AG04450 (cell line): ENCODE measurements at places on chromosomes 2 and 18.

DNA sequence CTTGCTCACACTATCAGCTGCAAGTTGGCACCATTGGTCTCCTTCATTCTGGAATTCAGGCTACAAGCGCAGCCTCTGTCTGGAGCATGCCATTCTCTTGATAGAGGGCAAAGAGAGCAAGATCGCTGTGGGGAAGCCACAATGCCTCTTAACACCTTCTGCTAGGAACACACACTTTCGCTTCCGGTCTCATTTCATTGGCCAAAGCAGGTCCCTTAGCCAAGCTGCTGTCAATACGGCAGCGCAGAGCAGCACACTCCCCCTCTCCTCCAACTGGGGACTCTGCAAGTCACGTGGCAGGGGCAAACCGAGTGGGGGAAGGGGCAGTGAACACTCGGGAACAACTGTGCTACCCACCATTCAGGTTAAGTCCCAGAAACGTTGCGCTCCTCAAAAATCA, 98.1 kb downstream of the MMADHC start:
- no peak for DNase-seq

DNA sequence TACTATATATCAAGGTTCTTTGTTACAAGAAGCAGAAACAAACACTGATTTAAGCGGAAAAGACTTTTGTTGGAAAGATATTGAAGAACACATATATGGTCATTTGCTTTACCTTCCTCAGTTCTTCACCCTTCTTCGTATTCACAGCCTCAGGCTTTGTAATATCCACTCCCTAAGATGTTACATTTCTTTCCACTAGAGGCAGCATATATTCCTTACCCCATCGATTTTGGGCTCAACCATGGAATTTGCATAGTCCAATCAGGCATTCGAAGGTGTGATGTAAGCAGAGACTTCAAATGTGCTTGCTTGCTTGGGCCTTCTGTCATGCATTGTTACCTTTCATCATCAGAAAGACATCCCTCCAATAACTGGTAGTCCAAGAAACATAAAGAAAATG, 287.4 kb downstream of the PID1 start:
- DNase-seq = no peak

- DNase-seq = no peak
Measured at GRCh38 chr2:224910574-224910925, 131.7 kb downstream of the DOCK10 start.

- DNase-seq = no peak
Measured at GRCh38 chr18:57785751-57786437, 17.2 kb downstream of the ATP8B1 start.

DNA sequence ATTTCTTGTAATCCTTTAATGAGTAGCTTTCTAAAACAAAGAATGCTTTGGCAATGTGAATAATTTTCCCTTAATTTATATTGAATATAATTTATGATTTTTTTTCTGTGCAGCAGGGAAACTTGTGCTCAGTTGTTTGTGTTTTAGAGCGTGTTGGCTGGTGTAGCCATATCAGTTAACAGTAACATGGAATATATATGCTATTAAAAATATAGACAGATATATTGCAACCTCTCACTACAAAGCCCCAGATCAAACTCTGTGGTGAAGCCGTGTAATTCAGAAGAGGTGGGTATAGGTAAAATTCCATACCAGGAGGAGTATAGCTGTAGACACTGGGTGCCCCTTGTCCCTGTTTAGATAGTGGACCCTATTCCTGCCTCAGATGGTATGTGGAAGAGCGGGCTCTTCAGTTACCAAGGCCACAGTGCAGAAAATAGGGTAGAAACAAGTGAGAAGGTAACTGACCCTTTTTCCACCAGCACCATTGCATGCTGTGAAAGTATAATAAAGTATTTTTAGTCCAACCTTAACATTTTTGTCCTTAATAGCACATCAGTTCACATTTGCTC, 18.1 kb upstream of the RASGRP3 start:
- no peak for DNase-seq

DNA sequence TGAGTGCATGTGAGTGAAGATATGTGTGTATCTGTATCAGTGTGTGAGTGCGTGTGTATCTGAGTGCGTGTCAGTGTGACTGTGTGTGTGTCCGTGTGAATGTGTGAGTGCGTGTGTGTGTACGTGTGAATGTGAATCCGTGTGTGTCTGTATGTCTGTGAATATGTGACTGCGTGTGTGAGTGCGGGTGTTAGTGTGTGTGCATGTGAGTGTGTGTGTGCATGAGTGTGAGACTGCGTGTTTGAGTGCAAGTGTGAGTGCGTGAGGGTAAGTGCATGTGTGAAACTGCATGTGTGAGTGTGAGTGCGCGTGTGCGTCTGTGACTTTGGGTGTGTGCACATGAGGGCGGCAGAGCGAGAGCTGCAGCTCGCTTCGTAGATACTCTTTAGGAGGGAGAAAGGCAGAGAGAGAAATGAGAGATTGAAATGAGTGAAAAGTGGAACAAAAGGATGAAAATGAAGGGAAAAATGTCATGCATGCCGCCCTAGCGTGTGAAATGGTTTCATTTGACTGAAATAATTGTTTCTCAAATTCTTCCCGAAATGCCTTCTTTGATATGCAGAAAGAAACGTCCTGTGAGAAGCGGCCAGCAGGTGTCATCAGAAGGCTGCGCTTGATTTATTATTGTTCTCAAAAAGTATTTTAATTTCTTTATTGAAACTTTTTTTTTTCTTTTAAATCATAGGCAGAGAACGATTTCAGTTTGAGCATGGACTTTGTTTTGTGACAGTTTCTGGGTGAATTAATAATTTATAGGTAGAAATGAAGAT, 25.6 kb downstream of the ZNF407 start:
- no peak for DNase-seq

- no peak for DNase-seq
Measured at GRCh38 chr2:46825231-46825938, 90.2 kb downstream of the MCFD2 start.

GRCh38 chr2:215358891-215359575, 47.2 kb downstream of the ATIC start:
- DNase-seq = no peak

GRCh38 chr2:33204945-33205344, 258.2 kb downstream of the LTBP1 start:
- DNase-seq = no peak

- no peak for DNase-seq
Measured at GRCh38 chr2:240651185-240651584, 25.9 kb downstream of the GPR35 start.

DNA sequence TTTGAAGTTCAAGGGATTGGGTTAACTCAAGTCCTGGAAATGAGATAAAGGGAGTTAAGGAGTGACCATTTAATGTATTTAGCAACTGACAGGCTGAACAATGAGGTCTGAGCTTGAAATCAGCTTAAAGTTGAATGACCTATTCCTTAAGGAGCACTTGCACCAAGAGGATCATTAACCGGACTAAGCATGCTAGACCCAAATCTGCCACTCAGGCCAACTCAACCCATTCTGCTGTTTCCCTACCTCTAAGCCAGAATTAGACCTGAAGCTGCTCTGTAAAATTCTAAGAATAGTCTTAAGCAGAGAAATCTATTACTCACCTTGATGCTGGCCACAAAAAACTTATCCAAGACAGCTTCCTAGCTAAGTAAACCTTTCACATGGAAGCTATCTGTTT, 59.8 kb downstream of the SPRED2 start:
- DNase-seq = no peak

DNA sequence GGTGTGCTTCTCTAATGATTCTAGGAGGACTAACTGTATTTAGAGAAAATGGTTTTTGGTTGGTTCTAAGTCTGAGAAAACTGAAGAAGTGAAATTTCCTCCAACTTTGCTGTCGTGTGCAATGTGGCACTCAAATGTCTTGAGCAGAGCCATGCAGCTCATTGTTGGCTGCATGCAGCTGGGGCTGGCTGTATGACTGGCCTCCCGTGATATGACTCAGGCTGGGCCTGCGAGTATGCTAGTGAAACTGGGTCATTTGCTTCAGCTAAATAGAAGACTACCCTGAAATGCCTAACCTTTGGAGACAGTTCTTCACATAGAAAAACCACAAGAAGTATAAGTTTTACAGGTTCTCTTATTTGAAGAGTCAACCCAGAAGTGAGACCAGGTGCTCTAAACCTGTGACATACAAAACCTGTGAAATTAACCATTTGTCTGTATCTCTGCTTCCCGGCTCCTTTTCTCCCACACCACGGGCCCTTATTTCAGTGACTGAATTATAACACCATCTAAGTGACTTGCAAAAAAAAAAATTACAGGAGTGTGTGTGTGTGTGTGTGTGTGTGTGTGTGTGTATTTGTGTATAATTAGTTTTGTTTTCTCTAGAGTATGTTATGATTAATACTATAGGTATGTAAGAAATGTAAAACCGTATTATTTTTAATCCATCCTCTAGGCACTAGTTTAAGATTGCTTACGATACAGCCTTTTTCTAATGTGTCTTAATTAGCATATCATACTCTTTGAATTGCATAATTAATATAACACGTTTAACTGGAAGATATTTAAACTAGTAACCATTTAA, 15.9 kb downstream of the POLI start:
- peak; percentile 27 for DNase-seq

- DNase-seq = peak; percentile 7
Measured at GRCh38 chr2:21381421-21381820, 257.7 kb downstream of the TDRD15 start.

DNA sequence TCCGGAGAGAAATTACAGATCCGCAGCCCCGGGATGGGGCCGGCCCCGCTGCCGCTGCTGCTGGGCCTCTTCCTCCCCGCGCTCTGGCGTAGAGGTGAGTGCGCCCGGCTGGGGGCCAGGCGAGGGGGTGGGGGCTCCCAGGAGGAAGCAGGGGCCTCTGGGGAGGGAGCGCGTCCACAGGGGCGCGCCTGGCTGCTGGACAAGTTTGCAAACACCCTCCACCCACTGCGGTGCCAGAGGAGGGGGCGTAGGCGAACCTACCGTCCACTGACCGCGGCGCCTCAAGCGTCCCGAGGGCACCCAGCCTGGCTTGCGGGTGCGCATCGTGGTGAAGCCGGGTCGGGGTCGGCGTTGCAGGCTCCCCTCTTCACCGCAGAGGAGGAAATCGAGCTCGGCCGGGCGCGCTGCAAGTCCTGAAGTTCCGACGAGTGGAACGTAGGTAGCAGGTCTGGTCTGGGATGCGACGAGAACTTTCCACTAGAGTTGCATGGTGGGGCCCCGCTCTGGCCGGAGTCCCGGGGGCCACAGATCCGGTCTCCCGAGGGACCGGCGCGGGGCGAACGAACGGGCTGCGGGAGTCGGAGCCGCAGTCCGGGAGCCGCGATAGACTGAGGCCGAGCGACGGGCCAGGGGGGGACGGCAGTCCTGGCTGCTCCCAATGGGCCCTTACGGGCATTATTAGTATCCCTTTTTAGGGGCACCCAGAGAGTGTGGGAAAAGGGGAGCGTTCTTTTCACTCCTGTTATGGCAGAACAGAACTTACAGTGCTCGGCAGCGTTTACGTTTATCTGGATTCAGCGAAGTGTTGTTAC, 502 bp downstream of the MERTK start:
- DNase-seq = no peak
